Small intestine (tissue), 16 donors: ENCODE measurements at places on chromosomes 12 and 14.

- no peak for DNase-seq
Observed at GRCh38 chr14:55832974-55833373, 253.0 kb downstream of the KTN1 start.

GRCh38 chr14:28629328-28630004, 137.1 kb upstream of the FOXG1 start:
- DNase-seq = no peak

DNA sequence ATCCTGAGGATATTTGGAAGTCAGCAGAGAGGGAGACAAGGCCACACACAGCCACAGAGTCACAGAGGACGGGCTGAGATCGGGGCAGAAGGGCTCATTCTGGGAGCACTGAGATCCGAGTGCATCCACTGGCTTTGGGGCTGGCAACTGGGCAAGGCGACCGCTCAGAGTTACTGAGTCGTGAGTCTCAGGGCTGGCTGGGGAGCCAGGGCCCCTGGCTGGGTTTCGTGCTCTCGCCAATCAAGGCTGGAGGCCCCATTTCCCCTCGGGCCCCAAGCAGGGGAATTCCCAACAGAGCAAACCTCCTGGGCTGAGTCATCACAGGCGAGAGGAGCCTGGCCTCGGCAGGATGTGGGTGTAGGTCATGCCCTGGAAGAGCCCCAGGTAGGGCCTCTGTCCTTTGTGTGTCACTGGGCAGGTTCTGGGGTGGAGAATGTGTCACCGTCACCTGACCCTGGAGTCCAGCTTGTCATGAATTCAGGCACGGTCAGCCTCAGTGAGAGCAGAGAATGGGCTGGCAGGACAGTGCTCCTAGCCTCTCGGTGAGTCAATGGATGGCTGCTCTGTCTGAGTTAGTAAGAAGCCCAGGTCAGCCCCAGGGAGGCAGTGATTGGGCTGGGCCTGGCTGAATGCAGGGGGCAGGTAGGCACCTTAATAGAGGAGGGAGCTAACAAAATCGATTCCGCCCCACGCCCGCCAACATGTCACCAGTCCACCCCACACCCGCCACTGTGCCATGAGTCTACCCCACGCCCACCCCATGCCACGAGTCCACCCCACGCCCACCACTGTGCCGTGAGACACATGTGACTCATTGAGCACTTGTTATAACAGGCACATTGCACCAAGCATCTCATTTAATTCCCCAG, 16.9 kb downstream of the ASB2 start:
- DNase-seq = peak; percentile 97

- DNase-seq = no peak
Observed at GRCh38 chr12:120784804-120785203, 59.2 kb downstream of the ACADS start.

DNA sequence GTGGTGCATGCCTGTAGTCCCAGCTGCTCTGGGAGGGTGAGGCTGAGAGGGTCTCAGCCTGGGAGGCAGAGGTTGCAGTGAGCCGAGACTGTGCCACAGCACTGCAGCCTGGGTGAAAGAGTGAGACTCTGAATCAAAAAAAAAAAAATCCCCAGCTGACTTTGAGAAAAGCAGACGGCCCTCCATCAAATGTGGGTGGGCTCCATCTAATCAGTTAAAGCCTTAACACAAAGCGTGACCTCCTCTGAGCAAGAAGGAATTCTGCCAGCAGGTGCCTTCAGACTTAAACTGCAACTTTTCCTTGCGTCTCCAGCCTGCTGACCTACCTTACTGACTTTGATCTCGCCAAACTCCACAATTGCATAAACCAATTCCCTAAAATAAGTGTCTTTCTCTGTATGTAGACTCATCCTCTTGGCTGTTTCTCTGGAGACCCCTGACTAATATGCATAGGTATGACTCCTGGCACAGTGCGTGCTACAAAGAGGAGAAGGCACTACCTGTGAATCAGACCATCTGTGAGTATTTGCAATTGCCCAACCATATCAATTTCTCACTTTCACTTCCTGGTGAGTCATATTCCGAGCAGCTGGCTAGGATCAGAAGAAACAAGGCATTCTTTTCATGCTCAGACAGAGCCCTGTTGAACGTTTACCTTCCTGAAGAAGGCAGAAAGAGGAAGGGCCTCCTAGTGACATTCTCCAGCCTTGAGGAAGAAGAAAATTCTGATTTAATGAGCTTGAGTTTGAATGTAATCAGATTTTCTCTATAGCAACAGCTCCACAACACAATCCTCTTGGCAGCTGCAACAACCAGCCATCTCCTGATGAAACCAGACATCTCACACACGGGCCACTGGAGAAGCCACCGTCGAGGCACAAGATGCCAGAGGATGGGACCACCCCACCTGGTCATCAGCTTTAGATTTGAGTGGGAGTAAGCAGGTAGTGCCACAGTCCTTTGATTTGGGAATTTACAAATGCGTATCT, 54.3 kb downstream of the CLMN start:
- DNase-seq = peak; percentile 95

GRCh38 chr12:26164118-26164517, 31.3 kb upstream of the SSPN start:
- no peak for DNase-seq

- no peak for DNase-seq
Observed at GRCh38 chr12:89875225-89875624, 166.6 kb upstream of the ATP2B1 start.

- DNase-seq = no peak
Observed at GRCh38 chr12:59587710-59588109, 8.1 kb upstream of the SLC16A7 start.

DNA sequence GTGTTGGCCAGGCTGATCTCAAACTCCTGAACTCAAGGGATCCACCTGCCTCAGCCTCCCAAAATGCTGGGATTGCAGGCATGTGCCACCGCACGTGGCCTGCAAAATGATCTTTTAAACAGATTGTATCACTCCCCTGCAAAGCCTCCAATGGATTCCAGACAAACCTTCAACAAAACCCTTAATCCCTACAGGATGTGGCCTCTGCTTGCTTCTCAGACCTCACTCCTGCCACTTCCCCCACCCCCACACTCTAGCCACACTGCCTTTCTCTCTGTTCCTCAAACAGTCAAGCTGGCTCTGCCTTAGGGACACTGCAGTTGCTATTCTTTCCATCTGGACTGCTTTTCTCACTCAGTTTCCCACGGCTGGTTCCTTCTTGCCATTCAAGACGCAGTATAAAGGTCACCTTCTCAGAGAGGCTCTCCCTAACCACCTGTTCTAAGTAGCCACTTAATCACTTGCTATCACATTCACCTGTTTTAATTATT, 47.3 kb upstream of the TMED10 start:
- peak; percentile 64 for DNase-seq

DNA sequence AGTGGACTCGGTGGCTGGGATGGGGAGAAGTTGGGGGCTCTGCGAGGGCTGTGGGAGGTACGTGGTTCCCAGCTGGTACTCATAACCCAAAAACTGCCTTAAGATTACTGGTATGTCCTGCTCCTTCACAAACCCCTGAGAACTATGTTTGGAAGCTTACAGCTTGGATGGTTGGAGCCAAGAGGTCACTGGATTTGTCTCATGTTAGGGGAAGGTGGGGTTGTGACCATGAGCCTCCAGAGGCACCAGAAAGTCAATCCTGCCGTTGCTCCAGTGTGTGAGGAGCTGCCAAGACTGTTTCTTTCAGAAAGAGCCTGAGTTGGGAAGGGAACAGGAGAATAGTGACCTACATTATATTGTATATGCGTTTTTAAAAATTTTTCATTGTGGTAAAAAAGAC, 33.5 kb downstream of the TEAD4 start:
- no peak for DNase-seq

DNA sequence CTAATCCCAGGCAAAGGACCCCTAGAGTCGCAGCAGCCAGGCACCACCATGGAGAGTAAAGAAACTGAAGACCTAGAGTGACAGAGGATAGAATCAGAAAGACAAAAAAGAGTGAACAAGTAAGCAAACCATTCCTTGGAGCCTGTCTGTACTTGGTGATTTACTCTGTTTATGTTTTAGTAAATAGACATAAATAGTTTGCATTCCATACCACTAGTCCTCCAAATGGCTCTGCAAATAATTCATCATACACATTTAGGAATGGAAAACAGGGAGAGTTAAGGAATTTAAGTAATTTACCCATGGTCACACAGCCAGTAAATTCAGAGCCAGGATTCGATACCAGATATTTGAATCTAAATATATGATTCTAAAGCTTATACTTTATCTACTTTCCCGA, 2.8 kb downstream of the OLR1 start:
- DNase-seq = no peak

- DNase-seq = peak; percentile 68
Observed at GRCh38 chr12:107404981-107405380, 280.6 kb upstream of the PWP1 start.
